ENCODE measurements at places on chromosomes 2 and 18.

DNA sequence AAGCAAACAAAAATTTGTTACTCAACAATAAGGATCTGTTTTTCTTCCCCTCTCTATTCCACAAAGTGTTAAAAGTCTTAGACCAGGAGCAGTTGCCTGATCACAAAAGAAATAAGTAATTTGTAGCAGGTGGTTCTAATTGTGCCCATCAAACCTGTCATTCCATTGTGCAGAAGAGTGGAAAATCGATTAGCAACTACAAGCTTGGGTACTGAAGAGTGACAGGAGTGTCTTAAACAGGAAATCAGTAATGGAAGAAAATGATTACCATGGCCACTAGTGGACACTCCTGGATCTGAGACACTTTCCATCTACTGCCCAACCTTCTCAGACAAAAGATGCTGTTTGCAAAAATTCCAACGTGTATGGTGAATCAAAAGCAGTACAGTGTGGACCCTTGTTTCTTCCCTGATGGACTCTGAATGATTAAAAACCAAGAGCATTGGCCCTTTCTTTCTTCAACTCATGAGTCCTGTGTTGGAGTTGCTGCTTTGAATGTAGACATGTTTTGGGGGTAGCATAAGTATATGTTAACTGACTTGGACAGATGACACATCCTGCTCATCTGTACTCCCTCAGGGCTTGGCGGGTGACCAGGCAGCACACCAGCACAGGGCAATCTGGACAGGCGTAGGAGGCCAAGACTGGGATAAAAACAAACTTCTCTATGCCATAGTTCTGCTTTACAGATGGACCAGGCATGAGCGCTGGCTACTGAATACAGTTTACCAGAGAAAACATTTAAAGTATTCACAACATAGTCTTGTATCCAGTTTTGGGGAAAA is 51.9 kb downstream of the PLA2R1 start:
- DNase-seq: no peak

DNA sequence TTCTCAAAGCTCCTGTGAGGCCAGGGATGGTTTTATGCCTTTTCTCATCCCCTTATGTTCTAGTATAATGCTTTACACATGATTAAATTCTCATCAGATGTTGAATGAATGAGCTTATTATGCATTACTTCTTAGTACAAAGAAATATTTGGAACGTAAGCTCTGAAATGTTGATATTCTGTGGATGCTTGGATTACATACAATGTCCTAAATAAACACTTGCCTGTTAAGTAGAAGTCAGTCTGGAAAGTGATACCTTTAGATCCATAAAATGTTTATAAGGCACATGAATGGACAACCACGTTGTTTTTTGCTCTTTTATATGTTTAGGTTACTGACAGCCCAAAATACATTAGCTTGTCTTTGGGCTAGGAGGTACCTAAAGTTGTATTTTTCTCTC is 248.6 kb downstream of the NEDD4L start:
- DNase-seq: no peak

DNA sequence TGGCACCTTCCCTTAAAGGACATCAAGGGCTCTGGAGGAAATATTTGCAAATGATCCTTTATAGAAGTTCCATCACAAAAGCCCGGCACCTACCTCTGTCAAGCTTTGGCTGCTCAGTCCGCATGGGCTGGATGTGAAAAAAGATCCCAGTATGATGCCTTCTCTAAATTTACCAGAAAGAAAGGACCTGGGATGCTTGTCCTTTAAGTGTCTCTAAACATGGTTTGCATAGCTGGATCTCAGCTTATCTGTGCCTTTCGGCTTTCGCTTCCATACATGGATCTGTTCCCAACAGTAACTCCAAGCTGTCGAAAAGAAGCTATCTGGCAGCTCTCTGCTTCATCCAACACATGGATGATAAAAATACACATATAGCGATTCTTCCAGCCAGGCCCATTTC is 60.4 kb upstream of the SLC8A1 start:
- DNase-seq: no peak

DNA sequence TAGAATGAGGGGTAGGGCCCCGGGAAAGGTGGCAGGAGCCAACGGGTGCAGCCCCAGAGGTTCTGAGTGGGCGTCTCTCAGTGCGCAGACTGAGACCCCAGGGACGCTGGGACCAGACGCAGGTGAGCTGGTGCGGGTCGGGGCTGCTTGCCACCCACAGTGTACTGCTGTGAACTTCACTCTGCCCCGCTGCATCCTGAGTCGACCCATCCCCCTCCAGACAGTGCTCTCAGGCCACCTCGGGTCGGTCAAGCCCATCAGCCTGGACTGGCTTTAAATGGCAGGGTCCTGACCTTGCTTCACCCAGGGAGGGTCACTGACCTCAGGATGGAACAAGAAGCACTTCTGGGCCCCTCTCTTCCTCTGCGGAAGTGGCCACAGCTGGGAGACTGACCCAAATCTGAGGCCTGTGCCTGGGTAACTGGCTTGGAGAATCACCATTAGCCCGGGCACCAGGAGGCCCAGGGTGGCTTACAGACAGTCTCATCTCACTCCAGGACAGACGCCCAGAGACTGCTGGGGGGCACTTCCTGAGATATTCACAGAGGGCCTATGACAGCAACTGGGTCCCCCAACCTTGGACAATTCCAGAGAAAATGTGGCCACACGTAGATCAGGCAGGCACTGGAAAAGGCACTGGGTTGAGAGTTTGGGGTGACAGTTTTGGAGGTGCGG is 23.7 kb upstream of the BOK start:
- DNase-seq: no peak

DNA sequence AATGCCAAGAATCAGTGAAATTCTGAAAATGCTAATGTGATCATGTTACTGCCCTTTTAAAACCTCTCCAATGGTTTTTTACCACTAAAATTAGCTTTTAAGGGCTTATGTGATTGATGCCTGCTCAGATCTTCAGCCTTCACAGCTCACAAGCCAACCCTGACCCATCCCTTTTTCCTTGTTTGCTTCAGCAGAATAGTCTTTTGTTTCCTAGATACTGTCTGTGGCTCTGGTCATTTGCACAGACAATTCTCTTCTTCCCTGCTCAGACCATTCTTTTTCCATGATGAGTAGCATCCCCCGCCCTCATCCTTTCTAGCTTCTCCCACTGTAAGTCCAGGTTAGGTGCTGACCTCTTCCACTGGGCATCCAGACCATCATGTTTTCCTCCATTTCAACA is 164.9 kb upstream of the NT5C1B start:
- no peak for DNase-seq

- DNase-seq: no peak
Observed at GRCh38 chr2:66981074-66981473, 416.1 kb upstream of the ETAA1 start.

GRCh38 chr2:159516241-159516758 is 100.0 kb downstream of the BAZ2B start:
- peak; percentile 63 for DNase-seq

DNA sequence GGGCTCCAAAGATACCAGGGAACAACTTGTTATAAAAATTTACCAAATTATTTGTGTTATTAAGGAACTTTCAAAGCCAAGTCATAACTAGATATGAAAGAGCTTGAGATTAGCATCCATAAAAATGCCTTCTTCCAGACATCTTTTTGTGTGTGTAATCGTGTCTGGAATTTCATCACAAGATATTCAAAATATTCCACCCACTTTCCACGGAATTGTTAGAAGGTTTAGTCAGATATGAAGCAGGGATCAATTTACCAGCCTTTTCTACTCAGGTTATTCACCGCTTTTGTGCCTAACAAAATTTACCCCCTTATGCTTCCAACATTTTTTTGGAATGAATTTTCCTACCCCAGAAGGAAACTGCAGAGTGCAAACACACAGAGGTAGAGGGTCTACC is 130.2 kb upstream of the ACVR2A start:
- no peak for DNase-seq

DNA sequence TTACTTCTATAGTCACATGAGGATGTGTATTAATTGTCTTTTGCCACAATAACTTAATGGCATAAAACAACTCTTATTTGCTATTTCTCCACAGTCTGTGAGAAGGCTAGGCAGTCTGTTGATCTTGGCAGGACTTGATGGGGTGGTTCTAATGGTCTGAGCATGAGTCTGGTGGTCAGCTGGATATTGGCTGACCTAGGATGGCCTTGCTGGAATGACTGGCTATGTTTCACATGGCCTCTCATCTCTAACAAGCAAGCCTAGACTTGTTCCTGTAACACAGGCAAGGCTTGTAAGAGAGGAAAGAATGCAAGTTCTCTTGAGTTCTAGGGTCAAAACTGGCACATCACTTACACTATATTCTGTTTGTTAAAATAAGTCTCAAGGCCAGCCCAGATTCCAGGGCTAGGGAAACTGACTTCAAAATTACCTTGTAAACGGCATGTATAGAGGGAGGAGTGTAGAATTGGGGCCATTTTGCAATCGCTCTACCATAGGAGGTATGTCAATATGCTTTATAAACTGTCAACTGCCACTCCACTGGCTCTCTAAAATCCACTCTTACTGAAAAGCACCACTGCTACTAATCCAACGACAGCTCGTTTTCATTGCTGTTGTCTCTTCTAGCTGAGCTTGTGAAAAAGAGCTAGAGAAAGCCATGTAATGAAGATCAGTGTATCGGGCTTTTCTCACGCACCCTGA is 325.0 kb upstream of the PKDCC start:
- no peak for DNase-seq

- no peak for DNase-seq
Observed at GRCh38 chr2:239300871-239301735, 99.7 kb downstream of the HDAC4 start.

GRCh38 chr2:169711751-169712509 is 17.7 kb downstream of the PHOSPHO2 start:
- no peak for DNase-seq

DNA sequence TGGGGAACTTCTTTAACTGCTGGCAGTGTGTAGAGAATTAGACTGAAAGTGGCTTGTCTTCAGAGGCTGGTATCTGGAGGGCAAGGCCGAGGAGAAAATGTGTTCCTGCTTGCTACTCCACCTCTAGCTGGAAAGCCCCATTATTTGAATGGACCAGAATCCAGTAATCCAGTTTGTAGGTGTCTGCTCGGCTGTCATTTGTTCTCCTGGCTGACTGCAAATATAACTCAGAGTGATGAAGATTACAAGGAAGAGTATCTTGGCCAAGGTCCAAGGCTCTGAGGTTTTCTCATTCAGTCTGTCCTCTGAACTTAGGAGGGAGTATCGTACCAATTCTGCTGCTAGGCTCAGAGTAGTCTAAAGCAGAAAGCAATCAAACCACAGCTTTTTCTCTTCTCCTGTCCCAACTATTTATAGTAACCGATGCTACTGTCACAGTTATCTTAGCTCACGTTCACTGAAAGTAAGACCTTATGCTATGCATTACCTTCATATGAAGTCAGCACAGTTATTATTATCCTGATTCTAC is 228.6 kb downstream of the SETBP1 start:
- peak; percentile 92 for DNase-seq

DNA sequence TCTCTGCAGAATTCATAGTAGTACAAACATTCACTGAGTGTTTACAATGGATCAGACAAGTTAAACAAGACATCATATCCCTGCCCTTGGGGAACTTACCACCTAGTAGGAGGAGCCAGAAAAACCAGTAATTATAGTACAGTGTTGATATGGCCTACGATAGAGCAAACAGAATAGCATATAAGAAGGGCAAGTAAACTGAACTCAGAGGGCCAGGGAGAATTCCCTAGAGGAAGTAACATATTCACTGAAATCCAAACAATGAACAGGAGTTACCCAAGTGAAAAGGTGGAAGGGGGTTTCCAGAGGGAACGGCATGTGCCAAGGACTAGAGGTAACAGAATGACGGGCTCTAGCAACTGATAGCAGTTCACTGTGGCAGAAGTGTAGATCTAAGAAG is 34.1 kb downstream of the NHEJ1 start:
- no peak for DNase-seq

DNA sequence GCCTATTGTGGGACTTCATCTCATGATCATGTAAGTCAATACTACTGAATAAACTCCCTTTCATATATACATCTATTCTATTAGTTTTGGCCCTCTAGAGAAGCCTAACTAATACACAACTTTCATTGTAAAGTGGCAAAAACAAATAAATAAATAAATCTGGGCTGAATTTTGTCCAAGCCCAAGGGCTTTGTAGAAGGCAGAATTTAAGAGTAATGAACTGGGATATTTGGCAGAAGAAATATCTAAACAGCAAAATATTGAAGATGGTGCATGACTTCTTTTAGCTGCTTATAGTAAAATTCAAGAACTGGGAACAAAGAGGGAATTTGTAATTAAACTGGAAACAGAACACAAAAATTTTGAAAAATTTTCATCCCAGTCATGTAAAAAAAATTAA is 246.7 kb upstream of the GULP1 start:
- no peak for DNase-seq

GRCh38 chr2:200587007-200587616 is 1.3 kb downstream of the AOX1 start:
- no peak for DNase-seq

- no peak for DNase-seq
Observed at GRCh38 chr2:179931502-179931901, 70.1 kb upstream of the ZNF385B start.

- DNase-seq: peak; percentile 52
Observed at GRCh38 chr2:15158100-15158499, 403.0 kb downstream of the NBAS start.

DNA sequence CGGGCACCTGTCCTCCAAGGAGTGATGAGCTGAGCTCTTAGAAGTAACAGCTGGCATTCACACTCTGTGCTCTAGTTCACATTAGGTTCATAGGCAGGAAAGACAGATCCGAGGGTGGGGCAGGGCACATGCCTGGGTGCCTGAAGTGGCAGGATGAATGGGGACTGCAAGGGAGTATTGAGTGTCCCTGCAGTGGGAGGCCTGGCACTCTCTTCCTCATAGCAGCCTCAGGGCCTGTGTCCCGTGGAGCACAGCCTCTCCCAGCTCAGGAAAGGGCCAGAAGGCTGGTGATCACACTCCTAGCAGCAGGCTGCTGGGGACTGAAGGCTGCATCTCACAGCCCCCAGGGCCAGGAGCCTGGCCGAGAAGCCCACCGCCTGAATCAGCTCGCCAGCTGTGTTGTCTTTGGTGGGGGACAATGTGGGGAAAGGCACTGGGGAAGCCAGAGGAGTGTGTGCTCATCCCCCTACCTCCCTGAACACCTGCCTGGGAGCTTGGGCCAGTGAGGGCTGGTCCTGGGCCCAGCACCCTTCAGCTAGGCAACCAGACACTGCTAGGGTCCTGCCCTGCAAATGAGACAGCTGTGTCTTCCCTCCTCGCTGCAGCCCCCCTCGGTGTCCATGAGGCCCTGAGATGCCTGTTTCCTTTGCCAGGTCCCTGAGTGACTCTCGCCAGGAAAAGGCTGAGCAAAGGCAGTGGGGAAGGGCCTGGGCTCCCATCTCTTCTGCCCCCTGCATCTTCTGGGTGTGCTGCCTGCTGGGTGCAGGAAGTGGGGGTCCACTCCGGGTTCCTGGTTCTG is 48.2 kb upstream of the HS6ST1 start:
- DNase-seq: no peak

GRCh38 chr2:56534321-56534720 is 350.5 kb downstream of the CCDC85A start:
- DNase-seq: no peak

- DNase-seq: no peak
Observed at GRCh38 chr2:195543902-195544894, 112.8 kb upstream of the SLC39A10 start.

DNA sequence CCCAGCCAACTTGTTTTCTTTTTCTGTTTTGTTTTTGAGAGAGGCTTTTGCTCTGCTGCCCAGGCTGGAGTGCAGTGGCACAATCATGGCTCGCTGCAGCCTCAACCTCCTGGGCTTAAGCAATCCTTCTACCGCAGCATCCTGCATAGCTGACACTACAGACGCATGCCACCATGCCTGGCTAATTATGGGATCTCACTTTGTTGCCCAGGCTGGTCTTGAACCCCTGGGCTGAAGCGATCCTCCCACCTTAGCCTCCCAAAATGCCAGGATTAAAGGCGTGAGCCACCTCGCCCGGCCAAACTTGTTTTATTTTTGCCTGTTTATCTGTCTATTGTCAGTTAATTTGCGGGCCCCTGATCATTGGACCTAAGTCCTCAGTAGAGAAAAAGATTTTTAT is 61.6 kb upstream of the MSH6 start:
- DNase-seq: no peak
